ENCODE measurements at places on chromosomes 11 and 22.

- no peak for DNase-seq
Observed at GRCh38 chr11:65615950-65616574, 486 bp downstream of the PCNX3 start.

DNA sequence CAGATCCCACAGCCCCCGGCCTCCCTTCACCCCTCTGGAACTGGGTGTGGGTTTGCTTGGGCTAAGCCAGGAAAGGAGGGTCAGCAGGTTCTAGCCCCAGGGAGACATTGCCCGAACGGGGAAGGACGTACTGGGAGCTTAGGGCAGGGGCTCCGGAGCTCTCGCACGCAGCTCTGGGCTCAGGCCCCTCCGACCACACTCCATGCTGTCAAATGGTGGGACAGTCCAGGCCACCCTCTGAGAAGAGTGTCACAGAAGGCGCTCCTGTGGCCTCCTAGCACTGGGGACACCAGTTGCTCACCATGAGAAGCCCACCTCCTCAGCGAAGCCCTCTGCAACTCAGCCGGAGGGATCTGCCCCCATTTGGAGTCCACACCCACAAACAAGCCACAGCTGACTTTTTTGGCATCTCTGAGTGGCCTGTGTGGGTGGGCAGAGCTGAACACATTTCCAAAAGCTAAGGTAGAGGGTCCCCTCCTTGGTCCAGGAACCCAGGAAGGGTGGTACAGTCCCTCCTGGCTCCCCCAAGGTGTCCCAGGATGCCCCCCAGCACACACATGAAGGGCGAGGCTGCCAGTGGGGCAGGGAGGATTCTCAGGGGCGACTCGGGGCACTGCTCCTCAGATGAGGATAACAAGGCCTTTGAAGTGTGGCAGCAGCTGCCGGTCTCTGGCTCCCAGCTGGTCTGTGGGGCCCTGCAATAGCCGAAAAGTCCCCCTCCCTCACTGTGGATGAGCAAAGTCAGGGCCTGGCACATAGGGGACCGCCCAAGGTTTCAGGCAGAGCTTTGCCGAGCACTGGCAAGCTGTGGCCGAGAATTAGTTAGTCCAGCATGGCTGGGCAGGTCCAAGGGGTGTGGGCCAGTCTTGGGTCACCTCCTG is 13.0 kb upstream of the TEF start:
- no peak for DNase-seq

- no peak for DNase-seq
Observed at GRCh38 chr22:29517215-29517908, 36.2 kb downstream of the THOC5 start.

DNA sequence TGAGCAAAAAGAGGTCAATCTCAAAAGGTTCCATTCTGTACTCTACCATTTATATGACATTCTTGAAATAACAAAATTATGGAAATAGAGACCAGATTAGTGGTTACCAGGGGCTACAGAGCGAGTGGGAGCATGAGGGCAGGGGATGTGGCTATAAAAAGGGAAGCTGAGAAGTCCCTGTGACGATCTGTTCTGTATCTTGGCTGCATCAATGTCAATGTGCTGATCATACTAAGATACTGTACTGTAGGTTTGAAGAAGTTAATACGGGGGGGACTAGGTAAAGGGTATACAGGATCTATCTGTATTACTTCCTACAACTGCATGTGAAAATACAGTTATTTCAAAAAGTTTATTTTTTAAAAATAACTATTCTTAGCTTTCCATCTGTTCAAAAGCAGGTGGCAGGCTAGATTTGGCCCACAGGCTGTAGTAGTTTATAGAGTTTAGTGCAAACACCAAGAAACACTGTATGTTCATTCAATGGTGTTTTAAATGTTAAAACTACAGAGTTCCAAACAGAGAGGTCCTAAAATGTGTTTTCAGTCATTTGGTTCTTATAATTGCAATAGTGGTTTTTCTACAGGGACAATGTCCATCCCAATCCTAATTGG is 78.2 kb downstream of the SMCO4 start:
- no peak for DNase-seq

GRCh38 chr11:6638429-6638828 is 17.2 kb downstream of the DCHS1 start:
- no peak for DNase-seq

- peak; percentile 85 for DNase-seq
Observed at GRCh38 chr11:3905080-3905953, 49.9 kb downstream of the STIM1 start.

GRCh38 chr22:41780746-41781505 is 19.6 kb upstream of the CCDC134 start:
- peak; percentile 61 for DNase-seq

- DNase-seq: no peak
Observed at GRCh38 chr22:36196254-36197064, 5.2 kb downstream of the APOL4 start.

DNA sequence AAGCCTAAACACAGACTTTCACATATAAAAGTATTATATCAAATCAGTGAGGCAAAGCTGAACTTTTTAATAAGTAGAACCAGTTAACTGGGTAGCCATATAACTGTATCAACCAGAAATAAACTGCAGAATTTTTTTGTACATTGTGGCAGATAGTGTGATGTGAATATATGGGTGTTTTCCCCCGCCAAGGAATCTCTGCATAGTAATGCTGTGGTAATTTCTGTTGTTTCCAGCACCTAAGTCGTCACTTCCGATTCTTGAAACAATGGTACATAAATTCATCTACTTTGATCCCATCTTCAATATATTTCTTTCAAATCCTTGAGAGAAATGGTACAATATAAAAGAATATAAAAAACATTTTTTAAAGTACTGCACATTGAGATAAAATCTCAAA is 39.6 kb downstream of the NARS2 start:
- no peak for DNase-seq

DNA sequence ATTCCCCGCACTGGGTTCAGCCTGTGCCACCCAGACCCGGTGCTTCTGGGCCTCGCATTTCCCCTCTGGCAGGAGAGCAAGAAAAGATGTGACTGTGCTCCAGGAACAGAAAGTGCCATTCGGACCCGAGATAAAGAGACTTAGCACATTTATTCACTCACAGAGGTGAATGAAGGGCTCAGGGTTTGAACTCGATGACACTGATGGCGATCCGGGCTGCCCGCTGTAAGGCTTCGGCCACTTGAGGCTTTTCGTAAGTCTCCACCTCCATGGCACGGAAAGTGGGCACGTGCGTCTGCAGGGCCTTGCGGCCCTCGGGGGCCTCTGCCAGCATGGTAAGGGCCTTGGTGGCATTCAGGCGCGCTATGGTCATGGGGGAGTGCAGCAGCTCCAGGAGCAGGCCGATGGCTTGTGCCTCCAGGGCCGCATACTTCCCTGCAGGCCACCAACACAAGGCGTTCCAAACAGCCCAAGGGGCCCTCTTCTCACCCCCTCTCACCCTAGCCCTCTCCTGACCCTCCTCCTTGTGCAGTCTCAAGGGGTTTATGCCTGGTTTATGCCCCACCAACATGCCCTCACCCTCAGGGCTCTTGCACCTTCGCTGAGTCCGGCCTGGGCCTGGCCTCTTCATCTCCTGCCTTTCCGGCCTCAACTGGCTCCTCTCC is 10.9 kb upstream of the GNAZ start:
- no peak for DNase-seq

DNA sequence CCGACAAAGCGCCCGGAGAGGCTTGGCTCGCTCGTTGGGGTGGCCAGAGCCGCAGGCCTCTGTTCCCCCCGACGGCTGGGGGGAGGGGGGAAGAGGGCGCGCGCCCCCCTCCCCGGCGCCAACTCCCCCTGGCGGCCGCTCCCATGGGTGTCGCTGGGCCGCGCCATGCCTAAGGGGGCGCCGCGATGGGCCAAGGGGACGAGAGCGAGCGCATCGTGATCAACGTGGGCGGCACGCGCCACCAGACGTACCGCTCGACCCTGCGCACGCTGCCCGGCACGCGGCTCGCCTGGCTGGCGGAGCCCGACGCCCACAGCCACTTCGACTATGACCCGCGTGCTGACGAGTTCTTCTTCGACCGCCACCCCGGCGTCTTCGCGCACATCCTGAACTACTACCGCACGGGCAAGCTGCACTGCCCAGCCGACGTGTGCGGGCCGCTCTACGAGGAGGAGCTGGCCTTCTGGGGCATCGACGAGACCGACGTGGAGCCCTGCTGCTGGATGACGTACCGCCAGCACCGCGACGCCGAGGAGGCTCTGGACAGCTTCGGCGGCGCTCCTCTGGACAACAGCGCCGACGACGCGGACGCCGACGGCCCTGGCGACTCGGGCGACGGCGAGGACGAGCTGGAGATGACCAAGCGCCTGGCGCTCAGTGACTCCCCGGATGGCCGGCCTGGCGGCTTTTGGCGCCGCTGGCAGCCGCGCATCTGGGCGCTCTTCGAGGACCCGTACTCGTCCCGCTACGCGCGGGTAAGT is 1.4 kb downstream of the KCNC1 start:
- no peak for DNase-seq

DNA sequence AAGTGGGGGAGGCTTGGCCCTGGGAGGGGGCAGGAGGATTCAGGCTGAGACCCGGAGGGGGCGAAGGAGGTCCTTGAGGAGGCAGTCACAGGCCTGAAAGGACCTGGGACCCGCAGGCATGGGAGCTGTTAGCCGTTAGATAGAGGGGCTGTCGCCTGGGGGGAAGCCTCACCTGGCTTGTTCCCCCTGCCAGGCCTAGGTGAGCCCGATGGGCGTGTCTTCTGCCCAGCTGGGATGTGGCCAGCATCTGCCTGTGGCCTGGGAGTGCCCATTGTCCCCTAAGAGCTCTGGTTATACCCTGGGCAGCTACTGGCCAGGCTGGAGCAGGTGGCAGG is 1.8 kb upstream of the DUSP8 start:
- DNase-seq: no peak

GRCh38 chr11:107549954-107550285 is 15.6 kb downstream of the ALKBH8 start:
- no peak for DNase-seq

DNA sequence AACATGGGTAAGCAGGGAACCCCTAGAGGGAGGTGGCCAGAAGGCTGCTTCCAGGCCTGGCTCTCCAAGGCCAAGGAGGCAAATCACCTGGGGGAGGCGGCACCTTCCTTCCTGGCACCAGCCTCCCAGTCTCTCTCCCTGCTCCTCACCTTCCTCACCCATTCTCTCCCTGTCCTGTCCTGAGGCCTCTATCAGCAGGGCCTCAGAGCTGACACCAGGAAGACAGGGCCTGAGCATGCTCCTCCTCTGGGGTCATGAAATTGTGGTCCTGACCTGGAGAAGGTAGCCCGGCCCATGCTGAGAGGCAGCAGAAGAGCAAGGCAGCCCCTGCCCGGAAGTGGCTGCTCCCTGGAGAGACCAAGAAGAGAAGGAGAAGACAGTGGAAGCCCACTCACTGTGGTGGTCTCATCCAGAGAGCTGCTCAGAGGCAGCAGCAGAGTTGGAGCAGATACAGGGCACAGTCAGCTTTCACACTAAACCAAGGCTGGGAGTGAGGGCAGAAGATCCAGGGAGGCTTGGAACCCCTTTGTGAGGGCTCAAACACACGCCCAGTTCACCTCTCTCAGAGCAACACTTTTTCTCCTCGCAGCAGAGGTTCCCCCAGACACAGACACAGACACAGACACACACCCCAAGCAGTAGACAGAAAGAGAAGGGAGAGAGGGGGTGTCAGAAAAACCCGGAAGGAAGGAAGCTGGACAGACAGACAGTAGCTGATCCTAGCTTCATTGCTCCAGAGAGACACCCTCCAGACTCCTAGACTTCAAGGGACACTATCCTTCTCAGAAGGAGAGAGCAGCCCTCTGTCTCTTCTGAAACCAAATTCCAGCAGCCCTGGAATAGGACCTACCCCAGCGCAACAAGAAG is 1.8 kb downstream of the BCL9L start:
- DNase-seq: no peak

DNA sequence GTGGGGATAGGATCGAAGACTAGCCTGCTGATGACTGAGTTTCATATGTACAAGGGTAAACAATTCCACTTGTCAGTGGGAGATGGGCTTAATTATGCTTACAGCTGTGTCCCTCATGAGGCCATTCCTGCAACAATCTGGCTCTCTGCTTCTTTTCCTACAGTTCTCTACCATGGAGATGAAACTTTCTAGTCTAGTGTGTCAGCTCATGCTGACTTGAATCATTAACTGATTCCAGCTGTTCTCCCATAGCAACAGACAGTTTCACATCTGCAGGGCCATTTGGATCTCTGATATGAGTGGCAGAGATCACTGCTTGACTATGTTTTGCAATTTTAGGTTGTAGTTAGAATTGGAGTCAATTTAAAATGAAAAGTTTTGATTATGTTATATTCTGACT is 1251.7 kb upstream of the RAG2 start:
- DNase-seq: peak; percentile 2

GRCh38 chr11:45025716-45026492 is 75.2 kb upstream of the TP53I11 start:
- peak; percentile 23 for DNase-seq

- peak; percentile 93 for DNase-seq
Observed at GRCh38 chr11:795634-796564, 2.2 kb downstream of the SLC25A22 start.

GRCh38 chr11:120335556-120335907 is 681 bp upstream of the ARHGEF12 start:
- DNase-seq: no peak

DNA sequence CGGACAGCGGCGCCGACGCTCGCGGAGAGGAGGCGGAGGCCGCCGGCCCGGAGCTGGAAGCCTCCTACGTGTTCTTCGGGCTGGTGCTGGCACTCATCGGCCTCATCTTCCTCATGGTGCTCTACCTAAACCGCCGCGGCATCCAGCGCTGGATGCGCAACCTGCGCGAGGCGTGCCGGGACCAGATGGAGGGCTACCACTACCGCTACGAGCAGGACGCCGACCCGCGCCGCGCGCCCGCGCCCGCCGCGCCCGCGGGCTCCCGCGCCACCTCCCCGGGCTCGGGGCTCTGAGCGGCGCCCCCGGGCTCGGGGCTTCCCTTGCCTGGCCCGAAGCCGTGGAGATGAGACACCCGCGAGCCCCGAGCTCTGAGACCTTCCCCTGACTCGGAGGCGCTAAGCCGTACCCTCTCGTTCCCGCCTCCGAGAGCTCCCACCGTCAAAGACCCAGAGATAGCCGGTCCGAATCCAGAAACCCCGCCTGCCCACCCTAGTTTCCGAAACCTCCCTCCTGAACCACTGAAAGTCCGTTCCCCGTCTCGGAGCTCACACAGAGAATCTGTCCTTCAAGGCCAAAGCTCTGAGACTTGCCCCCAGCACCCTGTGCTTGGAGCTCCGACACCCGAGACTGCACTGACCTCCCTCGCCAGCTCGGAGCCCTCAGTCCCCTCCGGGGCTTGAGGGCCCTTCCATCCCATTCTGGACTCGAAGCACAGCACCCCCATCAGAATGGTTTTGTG is 1.5 kb downstream of the TPBGL start:
- DNase-seq: no peak

DNA sequence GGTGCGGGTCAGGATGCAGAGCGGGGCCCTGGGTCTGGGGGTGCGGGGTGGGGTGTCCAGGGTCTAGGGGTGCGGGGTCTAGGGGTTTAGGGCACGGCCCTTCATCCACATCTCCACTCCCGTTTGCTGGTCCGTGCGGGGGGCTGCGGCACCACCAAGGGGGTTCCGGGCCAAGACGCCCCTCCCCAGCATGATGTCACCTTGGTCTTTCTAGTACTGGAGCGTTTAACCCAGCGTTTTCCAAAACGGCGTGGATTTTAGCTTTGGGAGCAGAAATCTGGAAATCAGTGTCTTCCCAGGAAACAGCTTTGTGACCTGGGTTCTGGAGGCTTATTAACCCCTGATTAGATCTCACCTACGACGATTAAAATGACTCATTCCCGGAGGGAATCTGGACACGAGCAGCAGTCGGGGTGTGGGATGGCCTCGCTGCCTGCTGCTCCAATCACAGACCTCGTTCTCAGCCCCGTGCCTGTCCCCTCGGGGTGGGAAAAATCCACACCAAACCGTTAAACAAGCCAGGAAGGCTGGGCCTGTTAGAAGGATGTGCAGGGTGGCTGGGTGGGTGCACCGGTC is 759 bp downstream of the AP2A2 start:
- peak; percentile 85 for DNase-seq

- DNase-seq: no peak
Observed at GRCh38 chr11:128942272-128942612, 429 bp downstream of the TP53AIP1 start.

All from mesenchymal stem cell (in vitro differentiated cells and primary cell).